Kidney (tissue), 22 donors: ENCODE measurements at places on chromosomes 16 and 17. TPM values are rescaled to one million over a fixed set of nuclear protein-coding genes. Genes with fewer than 3 reads are reported as not detected.

Gene KRT24
- 0.31 TPM for total RNA-seq

Gene NGFR
- 13.2 TPM for total RNA-seq

Gene AIPL1
- not detected for total RNA-seq

GRCh38 chr17:4110152-4110551, 32.7 kb downstream of the ZZEF1 start:
- DNase-seq, result no peak

DNA sequence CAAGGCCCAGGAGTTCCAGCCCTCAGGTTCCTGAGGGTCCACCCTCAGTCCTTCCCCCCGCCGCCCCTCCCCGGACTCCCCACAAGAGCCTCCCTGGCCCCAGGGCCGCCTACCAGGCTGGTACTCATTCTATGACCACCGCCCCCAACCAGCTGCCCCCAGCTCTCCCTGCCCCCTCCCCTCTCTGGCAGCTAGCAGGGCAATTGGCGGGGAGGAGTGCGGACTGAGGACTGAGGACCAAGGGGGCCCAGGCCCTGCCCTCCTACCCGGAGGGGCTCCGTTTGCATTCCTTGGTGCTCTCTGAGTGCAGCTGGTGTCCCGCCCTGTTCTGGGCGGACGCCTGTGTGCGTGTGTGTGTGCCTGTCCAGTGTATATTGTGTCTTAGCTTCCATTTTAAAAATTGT, 19.1 kb downstream of the UNC13D start:
- DNase-seq, result no peak

- no peak for DNase-seq
Observed at GRCh38 chr16:83720981-83721380, 86.8 kb upstream of the HSBP1 start.
